ENCODE measurements at places on chromosomes 7 and 10. TPM values are rescaled to one million over a fixed set of nuclear protein-coding genes. Genes with fewer than 3 reads are reported as not detected.

Gene TFEC
- 4.2 TPM for total RNA-seq

Gene HOXA10
- not detected for total RNA-seq

Gene AMPH
- total RNA-seq, result not detected

DNA sequence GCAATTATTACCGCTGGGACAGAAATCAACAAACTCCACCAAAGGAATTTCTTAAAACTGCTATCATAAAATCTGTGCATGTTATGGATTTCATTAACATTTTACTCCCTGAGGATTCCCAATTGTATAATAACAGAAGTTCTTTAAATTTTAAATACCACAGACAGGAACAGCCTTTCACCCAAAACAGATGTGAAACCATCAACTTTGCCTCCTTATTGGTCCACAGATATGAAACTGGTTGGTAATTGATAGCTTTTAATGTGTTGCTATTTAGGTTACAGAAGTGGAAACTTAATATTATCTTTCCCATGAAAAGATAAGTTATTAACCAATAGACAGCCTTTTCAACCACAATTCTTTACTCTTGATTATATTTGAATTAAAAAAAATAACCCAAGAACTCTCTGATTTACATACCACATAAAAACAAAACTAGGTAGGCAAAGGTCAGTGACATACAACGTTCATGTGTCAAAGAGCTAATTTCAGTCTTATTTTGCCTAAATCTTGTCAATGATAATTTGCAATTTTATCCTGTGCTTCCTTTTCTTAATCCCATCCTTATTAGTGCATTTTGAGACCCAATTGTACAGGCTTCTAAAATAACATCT is 90.0 kb downstream of the NRP1 start:
- no peak for DNase-seq

GRCh38 chr7:116353647-116354046 is 143.3 kb downstream of the TES start:
- no peak for DNase-seq

- no peak for DNase-seq
Observed at GRCh38 chr7:137970253-137970975, 31.5 kb downstream of the CREB3L2 start.

DNA sequence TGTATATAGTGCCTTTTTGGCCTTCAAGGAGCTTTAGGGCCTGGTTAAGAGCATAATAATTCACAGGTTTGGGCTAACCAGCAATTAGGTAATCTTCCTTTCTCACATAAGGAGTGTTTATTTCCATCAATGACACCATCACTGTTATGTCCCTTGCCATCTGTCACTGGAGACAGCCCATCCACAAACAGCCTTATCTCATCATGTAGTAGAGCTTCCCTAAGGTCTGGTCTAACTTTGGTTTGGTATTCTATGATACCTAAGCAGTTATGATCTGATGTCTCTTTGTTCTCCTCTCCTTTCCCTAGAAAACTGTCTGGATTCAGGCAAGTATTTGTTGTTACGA is 26.4 kb downstream of the MAPK8 start:
- no peak for DNase-seq

GRCh38 chr7:27145914-27146412 is 1.6 kb downstream of the HOXA6 start:
- DNase-seq, result no peak

DNA sequence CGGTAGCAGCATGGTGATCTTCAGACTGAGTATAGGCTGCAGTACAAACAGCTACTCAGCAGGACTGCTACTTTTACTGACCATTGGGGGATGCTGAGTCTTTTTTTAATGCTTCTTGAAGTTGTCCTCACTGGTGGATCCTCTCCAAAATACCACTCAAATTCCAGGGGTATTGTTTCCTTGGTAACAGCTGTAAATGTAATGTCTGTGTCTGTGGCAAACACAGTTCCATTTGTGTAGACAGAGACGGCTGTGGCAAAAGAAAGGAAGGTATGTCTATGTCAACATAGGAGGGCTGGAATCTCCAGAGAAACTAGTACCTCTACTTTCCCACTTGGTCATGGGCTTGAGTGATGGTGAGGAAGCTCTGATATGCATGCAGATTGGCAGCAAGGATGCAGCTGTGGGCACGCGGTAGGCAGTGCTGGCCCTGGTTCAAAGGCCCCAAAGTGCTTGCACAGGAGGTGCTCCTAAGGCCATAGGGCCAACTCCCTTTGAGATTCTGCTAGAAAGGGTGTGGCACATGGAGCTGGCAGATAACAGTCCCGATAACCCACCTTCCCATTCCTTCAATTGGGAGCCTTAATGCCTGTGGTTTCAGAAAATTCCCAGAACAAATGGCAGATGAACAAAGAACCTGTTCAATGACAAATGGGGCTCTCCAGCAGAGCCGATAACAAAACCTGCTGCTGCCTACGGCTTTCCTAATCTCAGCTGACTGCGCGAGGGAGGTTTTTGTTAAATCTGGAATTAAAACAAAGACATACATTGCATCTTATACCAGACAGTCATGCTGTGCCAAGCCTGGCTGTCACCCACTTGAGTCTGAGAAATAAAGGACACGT is 43.0 kb downstream of the PKD1L1 start:
- DNase-seq, result no peak

DNA sequence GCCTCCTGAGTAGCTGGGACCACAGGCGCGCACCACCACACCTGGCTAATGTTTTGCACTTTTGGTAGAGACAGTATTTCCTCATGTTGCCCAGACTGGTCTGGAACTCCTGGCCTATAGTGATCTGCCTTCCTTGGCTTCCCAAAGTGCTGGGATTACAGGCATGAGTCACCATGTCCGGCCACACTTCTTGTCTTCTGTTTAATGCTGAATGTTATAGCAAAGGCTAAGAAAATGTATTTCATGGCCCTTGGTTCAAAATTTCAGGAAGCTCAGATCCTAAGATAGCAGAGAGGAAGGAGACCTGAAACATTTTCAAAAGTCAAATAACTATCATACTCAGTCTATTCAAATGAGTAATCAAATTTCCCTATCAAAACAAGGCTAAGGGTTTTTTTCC is 229.6 kb downstream of the BAMBI start:
- DNase-seq, result no peak

GRCh38 chr10:109966961-109967738 is 40.6 kb upstream of the ADD3 start:
- DNase-seq, result no peak
